NCI-H748 treated with DMSO at 0.1 percent for 48 hours (cell line): ENCODE measurements at places on chromosomes 7 and 10.

DNA sequence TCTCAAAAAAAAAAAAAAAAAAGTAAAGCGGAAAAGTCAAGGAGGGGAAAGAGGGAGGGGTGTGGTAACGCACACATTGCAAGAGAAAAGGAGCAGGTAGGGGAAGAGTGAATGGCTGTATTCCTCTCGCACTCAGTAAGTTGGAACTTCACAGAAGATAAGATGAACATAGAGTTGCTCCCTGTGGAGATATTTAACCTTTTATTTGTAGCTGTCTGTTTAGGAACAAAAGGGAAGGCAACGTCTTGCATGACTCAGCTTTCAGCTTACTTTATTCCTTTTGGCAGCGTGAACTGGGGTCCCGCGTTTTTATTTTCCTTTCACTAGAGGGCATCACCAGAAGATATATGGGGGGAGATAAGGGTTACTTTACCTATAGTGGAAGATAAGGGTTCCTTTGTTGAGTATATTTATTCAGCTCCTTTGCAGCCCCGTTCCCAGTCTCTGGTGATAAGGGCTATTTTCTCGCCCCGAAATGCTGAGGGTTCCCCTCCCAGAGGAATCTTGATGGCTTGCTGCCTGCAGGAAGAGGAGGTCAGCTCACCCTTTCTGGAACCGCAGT is 78.5 kb downstream of the APBB1IP start:
- no peak for DNase-seq

GRCh38 chr7:148941598-148942275 is 57.6 kb upstream of the EZH2 start:
- peak; percentile 63 for DNase-seq

DNA sequence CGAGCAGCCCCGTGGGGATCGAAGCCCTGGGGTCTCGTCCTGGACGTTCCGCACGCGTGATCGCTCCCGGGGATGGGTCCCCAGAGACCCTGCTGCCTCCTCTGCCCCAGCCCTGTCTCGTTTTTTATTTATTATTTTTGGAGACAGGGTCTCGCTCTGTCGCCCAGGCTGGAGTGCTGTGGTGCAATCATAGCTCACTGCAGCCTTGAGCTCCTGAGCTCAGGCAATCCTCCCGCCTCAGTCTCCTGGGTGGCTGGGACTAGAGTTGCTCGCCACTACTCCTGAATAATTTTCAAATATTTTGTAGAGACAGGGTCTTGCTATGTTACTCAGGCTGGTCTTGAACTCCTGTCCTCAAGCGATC is 319 bp upstream of the STX1A start:
- DNase-seq, result no peak

GRCh38 chr7:47405286-47405904 is 176.5 kb downstream of the TNS3 start:
- DNase-seq, result no peak

- peak; percentile 99 for DNase-seq
Observed at GRCh38 chr7:13839063-13839462, 150.4 kb downstream of the ETV1 start.

DNA sequence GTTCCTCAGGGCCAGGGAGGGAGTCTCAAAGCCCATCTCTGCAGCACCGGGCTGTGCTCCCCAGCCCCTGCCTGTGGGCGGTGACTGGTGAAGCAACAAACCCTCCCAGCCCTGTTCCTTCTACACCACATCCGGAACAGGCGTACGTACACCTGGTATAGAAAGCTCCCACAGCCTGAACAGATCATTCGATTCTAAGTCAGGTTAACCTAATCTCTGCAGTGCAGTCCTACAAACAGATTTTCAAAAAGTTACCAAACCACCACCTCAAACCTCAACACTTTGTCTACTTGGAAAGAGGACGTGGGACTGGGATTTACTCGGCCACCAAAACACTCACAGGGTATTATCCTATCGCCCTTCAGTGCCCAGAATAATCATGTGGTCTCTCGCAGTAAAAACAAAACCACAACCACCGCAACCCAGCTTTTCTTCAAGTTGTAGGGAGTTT is 238.4 kb downstream of the DIP2C start:
- no peak for DNase-seq

DNA sequence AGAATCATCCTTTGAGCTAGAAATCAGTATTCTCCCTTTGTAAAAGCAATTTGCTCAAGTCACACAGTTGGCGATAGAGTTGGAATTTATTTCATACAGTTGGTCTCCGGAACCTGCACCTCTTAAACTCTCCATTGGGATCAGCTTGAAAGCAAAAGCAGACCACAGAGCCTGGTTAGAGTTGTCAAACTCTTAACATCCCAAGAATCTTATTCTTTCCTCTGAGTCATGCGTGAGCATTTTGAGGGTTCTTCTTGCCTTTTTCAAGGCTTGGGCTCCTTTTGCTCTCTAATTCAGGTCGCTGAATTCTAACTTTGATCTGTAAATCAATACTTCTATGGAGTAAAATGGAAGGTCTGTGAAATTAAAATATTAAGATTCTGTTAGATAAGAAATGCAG is 19.6 kb upstream of the SCIN start:
- DNase-seq, result no peak

- no peak for DNase-seq
Observed at GRCh38 chr10:62130948-62131347, 137.7 kb downstream of the RTKN2 start.

DNA sequence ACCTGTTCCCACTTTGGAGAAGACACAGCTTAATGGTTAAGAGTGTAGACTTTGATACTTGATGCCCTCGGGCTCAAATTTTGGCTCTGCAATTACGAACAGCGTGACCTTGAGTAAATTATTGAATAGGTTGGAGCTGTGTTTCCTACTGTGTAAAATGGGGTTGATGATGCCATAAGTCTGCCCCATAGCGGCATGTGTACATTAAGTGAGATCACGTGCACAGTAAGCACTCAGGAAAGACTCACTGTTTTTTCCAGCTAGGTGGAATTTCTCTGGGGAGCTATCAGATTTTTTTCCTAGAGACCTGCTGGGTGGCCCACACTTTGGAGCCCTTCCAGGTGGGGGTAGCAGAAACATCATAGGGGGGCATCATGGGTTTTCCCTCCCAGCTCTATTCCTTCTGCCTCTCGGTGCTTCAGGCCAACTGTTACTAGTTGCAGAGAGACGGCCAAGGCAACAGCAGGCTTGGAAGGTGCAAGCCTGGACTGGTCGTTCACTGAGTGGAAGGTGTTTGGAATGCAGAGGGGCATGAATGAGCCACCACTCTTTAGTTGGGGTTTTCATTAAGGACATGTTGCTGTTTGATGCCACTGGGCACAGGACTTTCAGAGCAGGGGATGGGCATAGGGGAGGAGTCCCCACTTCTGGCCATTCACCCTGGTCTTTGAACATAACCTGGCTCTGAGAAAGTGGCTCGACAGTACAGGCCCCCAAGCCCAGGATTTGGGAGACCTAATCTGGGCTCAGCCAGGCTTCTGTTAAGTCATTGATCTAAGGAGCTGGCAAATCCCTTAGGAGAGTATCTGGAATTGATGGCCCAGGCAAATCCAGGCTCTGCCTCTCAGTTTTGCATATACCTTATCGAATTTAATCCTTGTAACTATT is 64.0 kb downstream of the SYPL1 start:
- DNase-seq, result no peak

- no peak for DNase-seq
Observed at GRCh38 chr7:40773656-40774055, 638.9 kb downstream of the SUGCT start.

DNA sequence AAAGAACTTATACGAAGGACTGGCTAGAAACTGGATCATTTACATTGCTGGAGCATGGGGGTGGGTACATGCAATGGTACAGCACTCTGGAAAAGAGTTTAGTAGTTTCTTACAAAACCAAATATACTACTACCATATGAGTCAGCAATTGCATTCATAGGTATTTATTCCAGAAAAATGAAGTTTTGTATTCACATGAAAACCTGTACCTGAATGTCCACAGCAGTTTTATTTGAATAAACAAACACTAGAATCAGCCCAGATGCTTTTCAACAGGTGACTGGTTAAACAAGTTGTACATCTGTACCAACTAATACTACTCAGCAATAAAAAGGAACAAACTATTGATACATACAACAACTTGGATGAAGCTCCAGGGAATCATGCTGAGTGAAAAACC is 3.4 kb downstream of the SCIN start:
- DNase-seq, result peak; percentile 61

DNA sequence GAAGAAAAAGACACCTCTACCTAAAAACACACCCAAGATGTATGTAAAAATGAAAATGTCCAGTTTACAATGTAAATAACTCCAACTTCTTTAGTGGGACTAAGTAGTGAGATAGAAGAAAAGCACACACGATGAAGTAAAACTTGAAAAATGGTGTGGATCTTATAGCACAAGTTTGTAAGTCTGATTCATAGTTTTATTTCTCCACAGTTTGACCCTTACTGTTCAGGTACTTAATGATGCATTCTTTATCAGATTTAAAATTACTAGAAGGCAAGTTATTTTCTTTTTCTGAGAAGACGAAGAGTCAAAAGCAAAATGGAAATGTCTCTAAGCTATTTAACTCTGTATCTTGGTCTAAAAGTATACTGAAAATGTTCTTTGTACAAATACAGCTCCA is 6.1 kb downstream of the NAMPT start:
- no peak for DNase-seq

GRCh38 chr10:34255035-34255434 is 560.1 kb downstream of the PARD3 start:
- DNase-seq, result no peak

GRCh38 chr7:4272141-4272540 is 410.0 kb upstream of the FOXK1 start:
- DNase-seq, result no peak

- DNase-seq, result no peak
Observed at GRCh38 chr7:158101821-158102450, 485.7 kb downstream of the PTPRN2 start.

DNA sequence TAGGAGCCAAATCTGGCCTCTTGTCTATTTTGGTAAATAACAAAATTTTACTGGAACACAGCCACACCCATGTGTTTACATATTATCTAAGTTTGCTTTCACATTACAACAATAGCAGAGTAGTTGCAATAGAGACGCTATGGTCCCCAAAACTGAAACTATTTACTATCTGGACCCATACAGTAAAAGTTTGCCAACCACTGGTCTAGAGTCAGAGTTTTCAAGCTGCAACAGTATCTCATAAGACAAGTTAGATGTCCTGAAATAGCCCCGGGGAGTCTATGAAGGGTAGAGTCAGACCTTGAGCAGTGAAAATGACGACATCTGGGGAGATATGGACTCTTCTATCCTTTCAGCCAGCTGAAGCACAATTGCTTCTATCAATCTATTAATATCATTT is 74.2 kb downstream of the CTNNA3 start:
- DNase-seq, result no peak

DNA sequence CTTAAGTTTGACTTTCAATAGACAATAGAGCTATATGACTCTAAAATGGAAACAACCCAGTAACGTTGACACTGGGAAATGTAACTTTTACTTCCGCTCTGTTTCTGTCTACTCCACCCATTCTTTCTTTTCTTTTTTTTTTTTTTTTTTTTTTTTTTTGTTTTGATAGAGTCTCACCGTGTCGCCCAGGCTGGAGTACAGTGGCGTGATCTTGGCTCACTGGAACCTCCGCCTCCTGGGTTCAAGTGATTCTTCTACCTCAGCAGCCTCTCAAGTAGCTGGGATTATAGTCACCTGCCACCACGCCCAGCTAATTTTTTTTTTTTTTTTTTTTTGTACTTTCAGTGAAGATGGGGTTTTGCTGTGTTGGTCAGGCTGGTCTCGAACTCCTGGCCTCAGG is 13.9 kb downstream of the PRSS2 start:
- no peak for DNase-seq

DNA sequence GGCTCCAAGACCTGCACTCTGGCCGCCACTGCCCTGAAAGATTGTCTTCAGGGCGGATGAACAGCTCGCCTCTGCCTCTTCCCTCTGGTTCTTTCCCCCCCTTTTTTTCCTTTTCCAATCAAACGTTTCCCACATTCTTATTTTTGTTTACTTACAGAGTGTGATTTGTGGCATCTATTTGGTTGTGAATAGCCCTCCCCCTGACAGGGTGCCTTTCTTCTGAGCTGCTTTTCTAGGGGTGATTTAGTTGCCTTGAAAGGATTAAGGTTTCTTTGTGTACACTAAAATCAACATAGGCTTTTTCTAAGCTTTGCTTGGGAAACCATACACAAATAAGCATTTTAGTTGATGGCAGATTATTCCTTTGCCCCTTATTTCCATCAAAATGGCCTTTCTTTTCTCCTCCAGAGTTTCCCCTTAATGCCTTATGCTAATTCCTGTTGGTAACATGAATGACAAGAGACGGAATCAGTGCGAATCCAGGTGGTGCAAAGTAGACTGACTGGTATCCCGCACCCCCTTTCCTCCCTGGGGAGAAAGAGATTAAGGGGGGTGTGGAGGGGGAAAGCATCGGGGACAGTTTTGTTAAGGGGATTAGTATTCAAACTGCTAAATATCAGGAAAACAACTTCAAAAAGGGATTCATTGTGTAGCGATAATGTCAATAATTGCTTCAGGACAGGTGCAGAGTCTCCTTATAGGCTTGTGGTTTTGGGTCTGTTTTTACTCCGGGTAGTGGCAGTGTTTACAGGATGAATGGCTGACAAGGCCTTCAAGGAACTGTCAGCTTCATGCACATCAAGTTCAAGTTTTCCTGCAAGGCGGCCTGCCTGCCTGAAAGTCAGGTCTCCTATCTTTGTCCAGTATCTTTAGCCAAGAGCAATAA is 431.6 kb upstream of the GALNT17 start:
- peak; percentile 86 for DNase-seq

GRCh38 chr10:8059191-8059936 is 4.9 kb downstream of the GATA3 start:
- no peak for DNase-seq

GRCh38 chr10:47241946-47242867 is 57.8 kb upstream of the GDF10 start:
- no peak for DNase-seq

- DNase-seq, result no peak
Observed at GRCh38 chr10:86020134-86020533, 346.5 kb downstream of the GRID1 start.

GRCh38 chr7:101718363-101719122 is 89.4 kb upstream of the MYL10 start:
- DNase-seq, result no peak

GRCh38 chr10:114855776-114856543 is 34.4 kb downstream of the FHIP2A start:
- no peak for DNase-seq

DNA sequence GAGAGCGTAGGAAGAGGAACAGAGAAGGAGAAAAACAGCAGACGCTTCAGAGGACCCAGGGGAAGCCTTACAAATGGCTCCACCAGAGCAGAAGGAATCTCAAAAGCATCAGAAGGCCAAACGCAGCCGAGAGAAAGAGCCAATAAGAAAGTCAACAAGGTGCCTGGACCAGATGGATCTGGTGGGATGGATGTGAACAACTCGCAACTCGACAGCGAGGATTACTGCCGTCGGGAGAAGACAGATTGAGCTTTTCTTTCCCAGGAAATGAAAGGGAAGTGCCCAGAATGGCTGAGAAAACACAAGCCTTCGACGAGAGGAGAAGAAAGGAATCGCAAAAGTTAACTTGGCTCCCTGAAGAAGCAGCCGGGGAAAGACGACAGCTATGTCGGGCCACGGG is 132.8 kb upstream of the MGMT start:
- no peak for DNase-seq

GRCh38 chr7:151650161-151650560 is 130.5 kb upstream of the RHEB start:
- no peak for DNase-seq
